ENCODE measurements at places on chromosomes 11 and 22.

DNA sequence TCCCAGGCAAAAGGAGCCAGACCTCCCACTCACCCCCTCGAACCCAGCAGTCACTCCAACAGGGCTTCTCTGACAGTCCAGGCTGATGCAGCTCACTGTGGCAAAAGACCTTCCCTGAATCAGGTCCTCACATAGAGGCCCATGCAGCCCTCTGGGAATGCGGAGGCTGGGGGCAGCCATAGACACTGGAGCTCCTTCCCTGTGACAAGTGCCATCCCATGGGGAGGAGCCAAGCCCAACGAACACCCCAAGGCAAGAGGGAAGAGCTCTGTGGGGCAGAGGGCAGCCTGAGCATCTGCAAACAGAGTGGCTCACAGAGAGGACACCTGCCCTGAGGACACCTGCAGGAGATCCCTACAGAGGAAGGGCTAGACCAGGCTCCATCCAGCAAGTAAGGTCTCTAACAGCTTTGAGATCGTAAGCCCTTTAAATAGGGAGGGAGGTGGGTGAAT is at the start of gene LINC01488:
Gene LINC01488, plus strand, starts transcription at position 271 of the 452 bp plus-strand sequence.
- no peak for DNase-seq

GRCh38 chr11:111448831-111449557 is 63.2 kb downstream of the BTG4 start:
- DNase-seq: no peak

DNA sequence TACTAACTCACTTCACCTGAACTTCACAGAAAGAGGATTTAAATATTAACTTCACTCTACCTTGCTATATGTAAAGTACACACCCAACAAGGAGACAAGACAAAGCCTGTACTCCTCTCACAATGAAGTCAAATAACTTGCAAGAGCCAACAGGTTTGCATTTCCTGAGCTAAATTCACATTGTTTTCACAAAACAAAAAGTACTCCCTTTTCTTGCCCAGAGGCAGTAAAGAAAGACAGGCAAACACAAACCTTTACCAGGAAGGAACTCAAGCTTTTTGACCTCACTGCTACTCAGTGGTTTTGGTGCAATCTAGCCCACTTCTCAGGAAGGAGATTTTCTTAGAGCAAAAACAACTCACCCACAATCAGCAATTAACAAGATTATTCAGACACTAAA is 15.7 kb downstream of the USP28 start:
- DNase-seq: no peak

GRCh38 chr11:692824-693414 is 2.1 kb downstream of the DEAF1 start:
- no peak for DNase-seq

DNA sequence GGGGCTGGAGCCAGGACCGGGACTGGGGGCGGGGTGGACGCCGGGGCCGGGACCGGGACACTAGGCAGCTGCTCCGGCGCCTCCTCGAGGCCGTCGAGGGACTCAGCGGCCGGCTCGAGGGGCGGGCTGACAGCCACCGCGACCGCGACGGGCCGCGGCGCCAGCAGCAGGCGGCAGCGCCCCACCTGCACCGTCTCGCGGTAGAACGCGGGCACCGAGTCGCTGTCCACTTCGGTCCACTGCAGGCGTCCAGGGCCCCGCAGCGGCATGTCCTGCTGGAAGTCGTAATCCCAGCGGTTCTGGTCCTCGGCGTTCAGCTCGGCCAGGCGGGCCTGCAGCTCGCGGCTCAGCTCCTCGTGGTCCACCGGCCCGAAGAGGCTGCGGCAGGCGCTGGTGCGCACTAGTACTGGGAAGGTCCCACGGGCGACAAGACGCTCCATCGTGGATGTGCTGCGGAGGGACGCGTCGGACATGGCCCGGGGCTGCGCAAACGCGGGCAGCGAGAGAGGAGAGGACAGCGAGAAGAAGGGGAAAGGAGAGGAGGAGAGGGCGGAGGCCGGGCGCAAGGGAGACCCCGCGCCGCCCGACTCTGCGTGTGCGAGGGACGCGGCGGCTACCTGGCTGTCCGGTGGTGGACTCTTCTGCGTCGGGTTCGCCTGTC is 428 bp downstream of the CDKN1C start:
- no peak for DNase-seq

DNA sequence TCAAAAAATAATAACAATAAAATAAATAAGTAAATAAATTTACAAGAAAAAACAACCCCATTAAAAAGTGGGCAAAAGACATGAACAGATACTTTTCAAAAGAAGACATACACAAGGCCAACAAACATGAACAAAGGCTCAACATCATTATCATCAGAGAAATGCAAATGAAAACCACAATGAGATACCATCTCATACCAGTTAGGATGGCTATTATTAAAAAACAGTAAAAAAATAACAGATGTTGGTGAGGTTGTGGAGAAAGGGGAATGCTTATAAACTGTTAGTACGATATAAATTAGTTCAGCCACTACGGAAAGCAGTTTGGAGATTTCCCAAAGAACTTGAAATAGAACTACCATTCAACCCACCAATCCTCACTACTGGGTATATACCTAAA is 44.6 kb downstream of the PRCP start:
- peak; percentile 16 for DNase-seq

DNA sequence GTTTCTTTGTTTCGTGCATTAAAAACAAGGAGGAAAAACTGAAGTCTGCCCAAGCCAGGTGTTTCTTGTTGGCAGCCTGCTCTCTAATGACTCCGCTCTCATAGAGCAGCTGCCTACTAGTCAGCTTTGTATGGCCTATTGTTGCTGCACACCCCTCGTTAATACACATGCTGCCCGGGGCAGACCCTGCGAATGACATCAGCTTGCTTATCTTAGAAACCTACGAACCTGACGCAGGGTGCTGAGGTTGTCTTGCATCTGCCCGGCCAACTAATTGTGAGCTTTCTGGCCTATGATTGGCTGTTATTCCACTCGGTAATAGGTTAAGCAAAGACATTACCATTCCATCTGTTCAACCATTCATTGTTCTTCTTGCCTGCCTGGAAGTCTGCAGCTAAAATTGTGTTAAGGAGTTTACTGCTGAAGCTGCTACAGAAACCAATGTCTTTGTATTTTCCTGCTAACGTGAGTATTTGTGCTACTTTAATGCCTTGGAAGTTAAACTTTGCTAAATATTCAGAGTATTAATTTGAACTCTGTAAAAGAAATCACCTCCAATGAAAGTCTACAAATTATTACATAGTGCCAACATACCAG is 37.5 kb downstream of the ZC3H12C start:
- peak; percentile 86 for DNase-seq

DNA sequence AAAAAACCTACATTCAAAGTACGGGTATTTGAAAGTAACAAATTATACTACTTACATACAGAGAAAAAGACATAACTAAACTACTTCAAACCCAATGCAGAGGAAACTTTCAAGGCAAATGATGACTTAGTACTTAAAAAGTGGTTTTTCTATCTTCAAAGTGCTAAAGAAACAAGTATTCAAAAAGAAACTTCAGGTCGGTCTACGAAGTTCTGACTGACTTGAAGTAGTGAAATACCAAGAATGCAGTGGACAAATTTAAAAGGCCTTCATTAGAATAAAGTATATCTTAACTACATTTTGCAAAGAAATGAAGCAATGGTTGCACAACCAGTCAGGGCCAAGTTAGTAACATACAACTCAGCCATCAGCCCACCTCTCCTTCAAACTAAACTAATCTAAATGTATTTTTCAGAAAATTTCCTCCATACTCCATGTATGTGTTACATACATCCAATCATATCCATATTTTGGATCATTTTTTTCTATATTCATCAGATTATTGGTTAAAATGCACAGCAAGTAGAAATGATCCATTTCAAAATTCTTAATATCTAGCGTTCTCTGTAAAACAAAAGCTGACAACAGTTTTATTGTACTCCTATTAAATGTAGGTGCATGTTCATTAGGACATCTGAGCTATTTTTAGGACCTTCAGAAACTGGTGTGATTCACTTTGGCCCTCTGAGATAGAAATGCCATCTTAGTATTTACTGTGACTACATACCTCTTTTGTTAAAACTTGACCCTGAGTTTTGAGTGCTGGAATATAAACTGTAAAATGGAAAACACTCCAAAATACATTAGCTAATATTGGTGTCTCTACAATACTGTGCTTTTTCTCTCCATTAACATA is 49.9 kb downstream of the BIRC2 start:
- DNase-seq: peak; percentile 8

- DNase-seq: no peak
Measured at GRCh38 chr22:38882972-38883622, 11.1 kb upstream of the CBX6 start.

DNA sequence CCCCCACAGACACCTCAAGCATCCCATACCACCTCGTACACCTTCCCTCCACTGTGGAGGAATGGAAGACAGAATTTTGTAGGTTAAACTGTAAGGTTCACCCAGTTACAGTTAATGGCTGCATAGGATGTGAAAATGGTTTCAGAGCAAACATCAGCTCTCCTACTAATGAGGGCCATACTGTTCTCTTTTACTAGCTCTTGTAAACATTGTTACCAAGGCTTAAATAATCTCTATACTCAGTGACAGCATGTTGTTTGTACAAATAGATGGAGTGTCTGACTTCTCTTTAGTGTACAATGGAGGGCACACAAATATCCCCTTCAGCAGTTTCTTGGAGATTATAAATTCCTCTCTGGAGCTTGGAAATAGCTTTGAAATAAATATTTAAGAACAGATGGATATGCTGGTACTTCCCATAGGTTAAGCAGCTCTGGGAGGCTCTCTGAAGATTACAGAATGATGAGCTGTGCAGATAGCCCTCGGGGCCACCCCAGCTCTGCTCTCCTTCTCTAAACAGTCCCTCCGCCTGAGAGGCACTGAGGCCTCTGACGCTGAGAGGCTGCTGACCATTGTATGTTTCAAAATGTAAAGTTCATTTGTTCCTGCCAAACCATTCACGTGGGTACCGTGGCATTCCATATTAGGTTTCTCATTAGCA is 25.7 kb downstream of the TTC12 start:
- no peak for DNase-seq

- DNase-seq: no peak
Measured at GRCh38 chr11:18065572-18065971, 19.5 kb upstream of the TPH1 start.

Measured in astrocyte (in vitro differentiated cells and primary cell).